ENCODE measurements at places on chromosomes 3 and 15.

- DNase-seq: no peak
Observed at GRCh38 chr15:20340931-20341661, 200.5 kb downstream of the GOLGA6L6 start.

- DNase-seq: no peak
Observed at GRCh38 chr15:88630798-88631463, 7.9 kb upstream of the ISG20 start.

GRCh38 chr3:97658668-97659285 is 105.8 kb upstream of the ARL6 start:
- DNase-seq: peak; percentile 49

- no peak for DNase-seq
Observed at GRCh38 chr3:158050461-158050860, 55.8 kb downstream of the SHOX2 start.

DNA sequence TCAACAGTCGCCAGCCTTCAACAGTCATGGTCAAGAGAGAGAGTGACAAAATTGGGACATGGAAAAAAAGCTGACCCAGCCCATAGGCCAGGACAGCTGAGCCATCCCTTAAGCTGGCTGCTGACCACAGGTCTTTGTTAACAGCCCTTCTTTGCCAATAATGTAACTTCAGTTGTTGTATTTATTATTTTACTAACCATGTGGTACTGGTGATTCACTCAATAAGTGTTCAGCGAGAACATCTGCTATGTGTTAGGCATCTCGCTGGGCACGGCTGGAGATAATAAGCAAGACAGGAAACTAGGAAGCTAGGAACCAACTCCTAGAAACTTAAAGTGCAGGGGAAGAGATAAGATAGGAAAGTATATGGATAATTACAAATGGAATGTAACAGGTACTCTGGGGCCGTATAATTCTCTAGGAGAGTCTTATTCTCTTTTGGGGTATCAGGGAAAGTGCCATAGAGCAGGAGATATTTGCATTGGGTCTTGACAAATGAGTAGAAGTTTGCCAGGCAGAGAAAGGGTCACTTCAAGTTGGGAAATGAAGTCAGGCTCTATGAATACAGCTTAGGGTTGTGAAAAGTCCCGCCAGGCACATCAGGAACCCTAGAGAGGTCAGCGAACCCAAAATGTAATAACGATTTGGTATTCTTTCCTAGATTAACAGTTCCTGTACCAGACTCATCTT is 84.0 kb upstream of the TRA2B start:
- no peak for DNase-seq

- no peak for DNase-seq
Observed at GRCh38 chr15:80426316-80426715, 22.1 kb downstream of the ARNT2 start.

- DNase-seq: no peak
Observed at GRCh38 chr3:129277829-129278271, 820 bp upstream of the HMCES start.

GRCh38 chr3:33377489-33377888 is 62.7 kb downstream of the UBP1 start:
- DNase-seq: no peak

- no peak for DNase-seq
Observed at GRCh38 chr15:87976552-87976951, 280.0 kb downstream of the NTRK3 start.

DNA sequence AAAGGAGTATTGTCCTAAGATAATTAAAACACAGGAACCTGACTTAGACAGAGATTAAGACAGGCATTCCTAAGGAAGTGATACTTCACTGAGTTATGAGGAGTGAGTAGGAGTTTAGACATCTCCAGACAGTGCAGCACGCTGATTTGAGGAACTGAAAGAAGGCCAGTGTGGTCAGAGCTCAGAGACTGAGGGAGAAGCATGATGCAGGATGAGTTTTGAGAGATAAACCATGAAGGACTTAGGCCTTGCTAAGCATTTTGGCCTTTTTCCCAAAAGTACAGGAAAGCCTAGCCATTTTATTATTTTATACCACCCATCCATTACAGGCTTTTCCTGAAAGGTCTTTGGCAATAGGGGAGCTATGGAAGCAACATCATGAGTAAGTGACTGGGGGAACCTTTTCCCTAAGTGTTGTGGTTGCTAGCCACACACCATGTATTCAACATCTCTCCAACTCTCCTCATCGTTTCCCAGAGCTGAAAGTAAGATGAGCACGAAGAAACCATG is 375.6 kb upstream of the TPRG1 start:
- DNase-seq: no peak

DNA sequence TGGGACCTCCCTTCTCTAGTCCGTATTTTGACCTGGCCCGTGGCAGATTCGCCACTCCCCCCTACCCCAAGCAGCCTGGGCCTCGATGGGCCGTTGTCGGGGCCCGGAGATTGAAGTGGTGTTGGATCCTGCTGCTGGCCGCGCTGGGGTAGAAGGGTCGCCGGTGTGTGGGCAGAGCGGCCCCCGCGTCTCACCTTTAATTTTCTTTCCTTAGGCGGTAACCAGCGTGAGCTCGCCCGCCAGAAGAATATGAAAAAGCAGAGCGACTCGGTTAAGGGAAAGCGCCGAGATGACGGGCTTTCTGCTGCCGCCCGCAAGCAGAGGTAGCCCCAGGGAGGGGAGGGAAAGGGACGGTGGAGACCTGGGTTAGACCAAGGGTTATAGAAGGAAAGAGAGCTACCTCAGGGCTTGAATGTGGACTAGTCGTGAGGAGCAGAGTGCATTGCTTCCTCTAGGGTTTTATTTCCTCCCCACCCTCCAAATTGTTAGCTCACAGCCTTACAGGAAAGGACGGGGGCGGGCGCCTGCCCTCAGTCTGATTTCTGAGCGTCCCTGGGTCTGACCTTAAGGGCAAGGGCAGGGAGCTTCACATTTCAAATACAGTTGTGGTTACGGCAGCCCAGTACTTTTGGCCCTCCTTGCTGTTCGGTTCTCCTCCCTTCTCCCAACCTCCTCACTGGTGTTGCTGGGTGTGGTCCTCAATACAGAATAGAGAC is 799 bp downstream of the SERF2 start:
- no peak for DNase-seq

GRCh38 chr3:12062605-12063004 is 58.4 kb downstream of the SYN2 start:
- peak; percentile 41 for DNase-seq

DNA sequence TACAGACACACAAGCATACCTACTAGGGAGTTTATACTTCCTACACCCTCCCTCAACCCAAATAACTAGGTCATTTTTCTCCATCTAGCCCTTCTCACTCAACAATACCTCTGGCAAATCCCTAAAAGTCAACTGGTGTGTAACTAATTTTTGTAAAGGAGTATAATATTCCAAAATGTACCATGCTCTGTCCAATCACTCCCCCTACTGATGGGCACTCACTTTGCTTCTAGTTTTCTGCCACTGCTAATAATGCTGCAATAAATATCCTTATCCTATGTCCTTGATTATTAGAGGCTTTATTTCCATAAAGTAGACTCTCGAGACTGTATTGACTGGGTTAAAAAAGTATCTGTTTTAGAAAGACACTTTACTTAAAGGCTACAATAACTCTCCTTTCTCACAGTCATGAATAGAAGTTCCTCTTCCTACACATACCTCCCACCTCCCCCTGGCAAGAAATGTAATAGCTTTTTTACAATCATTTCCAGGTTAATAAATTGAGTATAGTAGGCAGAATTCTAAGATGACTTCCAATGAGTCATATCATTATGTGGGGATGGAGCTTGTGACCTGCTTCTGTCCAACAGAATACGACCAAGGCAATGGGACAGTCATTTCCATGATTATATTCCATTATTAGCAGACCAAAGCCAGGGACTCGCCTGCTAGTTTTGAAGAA is 30.0 kb downstream of the SHQ1 start:
- no peak for DNase-seq

- DNase-seq: no peak
Observed at GRCh38 chr15:51414256-51414860, 72.9 kb downstream of the GLDN start.

GRCh38 chr3:42273361-42273760 is 7.4 kb upstream of the CCK start:
- no peak for DNase-seq

DNA sequence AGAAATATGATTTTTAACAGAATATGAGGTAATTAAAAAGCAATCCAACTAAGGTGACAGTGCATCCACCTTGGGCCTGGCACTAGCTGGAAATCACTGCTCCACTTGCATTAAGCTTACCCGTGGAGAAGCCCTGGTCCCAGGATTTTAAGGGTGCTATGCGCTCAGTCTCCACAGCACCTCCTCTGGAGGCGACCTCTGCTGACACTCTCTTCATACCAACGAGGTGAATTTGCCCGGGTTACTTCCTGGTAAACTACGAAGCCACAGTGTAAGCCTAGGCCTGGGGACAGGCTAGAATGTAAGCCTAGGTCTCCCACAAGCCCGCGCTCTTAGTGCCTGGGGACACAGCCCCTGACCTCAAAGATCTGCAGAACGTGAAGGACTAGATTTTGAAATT is 793 bp downstream of the APOD start:
- no peak for DNase-seq

GRCh38 chr3:59698091-59698490 is 648.3 kb upstream of the CFAP20DC start:
- no peak for DNase-seq

DNA sequence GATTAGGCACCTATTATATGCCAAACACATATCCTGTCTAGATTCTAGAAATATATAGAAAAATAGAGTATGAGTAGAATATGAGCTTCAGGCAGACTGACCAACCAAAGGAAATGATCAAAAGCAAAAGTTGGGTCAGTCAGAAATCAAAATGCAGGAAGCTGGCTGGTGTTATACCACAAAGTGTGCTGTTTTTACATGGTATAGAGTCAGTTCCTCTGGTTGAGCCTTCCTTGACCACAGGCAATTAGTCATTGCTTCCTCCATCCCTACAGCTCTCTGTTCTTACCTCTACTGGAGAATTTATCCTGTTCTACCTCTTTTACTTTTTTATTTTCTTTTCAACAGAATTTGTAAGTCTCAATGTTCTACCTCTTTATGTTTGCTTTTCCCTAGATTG is 149.8 kb downstream of the TMCO5A start:
- DNase-seq: no peak

DNA sequence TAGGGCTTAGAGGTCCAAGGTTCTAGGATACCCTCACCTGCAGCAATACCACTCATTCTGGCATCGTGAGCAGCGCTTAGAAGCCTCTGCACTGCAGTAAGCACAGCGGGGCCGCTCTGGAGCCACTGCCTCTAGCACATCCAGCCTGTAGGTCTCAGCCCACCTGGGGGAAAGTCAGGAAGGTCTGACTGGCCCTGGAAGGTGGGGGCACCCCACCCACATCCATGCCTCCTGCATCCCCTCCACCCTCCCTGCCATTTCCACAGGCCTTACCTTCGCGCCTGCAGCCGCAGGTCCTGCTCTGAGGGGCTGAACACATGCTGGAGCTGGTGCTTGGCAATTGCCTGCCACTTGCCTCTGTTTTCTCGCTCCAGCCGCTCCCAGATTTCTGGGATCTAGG is 901 bp upstream of the RASSF1 start:
- no peak for DNase-seq

GRCh38 chr15:95957861-95958260 is 372.6 kb upstream of the NR2F2 start:
- no peak for DNase-seq

GRCh38 chr15:36691579-36692357 is 112.3 kb downstream of the CDIN1 start:
- DNase-seq: no peak

- DNase-seq: no peak
Observed at GRCh38 chr15:70212286-70212962, 114.7 kb upstream of the TLE3 start.

DNA sequence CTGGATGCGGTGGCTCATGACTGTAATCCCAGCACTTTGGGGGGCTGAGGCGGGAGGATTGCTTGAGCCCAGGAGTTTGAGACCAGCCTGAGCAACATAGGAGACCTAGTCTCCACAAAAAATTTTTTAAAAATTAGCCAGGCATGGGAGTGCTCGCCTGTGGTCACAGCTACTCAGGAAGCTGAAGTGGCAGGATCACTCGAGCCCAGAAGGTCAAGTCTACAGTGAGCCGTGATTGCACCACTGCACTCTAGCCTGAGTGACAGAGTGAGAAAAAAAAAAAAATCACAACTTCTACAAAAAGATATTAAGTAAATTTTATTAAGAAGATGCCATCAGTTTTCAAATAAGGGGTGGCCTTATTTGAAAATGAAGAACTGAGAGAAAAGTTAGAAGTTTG is 11.9 kb upstream of the PLA2G4D start:
- no peak for DNase-seq

GRCh38 chr3:52290596-52291507 is 3.2 kb downstream of the GLYCTK start:
- DNase-seq: no peak

DNA sequence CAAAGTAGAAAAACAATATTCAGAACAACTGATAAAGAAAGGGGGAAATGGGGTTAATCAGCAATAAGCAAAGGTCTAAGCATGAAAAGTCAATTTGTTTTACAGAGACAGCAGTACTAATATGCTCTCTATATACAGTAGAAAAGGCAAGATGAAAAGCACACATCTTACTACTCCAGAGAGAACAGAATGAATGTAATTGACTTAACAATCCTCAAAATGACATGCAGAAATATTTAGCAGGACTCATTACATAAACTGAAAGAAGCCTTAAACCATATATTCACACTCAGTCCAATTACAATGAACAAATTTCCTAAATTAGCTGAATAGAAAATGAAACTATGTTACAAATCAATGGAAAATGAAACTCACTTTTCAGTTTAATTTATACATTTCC is 319.8 kb downstream of the SUCLG2 start:
- DNase-seq: no peak

- DNase-seq: no peak
Observed at GRCh38 chr15:81275711-81276392, 48.1 kb downstream of the STARD5 start.

- no peak for DNase-seq
Observed at GRCh38 chr3:113243846-113244245, 32.5 kb downstream of the BOC start.

- DNase-seq: no peak
Observed at GRCh38 chr3:65854606-65855304, 184.0 kb downstream of the MAGI1 start.

GRCh38 chr3:59128685-59129084 is 78.9 kb upstream of the CFAP20DC start:
- no peak for DNase-seq

DNA sequence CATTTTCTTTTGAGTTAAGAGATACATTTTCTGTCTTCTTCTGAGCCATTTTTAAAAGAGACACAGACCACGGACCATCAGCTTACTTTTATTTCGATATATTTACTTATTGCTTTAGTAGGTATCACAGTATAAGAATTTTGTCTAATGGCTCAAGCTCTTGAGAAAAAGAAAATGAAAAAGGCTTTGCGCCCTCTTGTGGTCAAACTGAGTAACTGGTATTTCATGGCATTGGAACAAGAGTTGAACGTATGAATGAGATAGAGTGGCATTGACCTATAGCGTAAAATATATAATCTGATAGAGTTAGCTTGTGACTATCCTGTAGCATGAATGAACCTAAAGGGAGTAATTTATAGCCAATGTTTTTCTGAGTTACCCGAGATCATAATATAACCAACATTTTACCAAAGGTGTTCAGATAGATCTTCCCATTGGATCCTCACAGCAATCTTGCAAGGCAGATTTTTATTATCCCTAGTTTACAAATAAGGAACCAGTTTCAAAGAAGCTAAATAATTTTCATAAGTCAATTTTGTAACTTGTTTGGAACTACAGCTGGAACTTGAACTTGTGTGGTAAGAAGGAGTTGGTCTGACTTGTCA is 154.6 kb downstream of the POLR2M start:
- peak; percentile 62 for DNase-seq

Data from NCI-H526 treated with DMSO at 0.1 percent for 48 hours (cell line).